ENCODE measurements at places on chromosomes 3 and 15.

- DNase-seq = no peak
These were observed 7.0 kb downstream of the DNAJB11 start for GRCh38 chr3:186577521-186577920.

GRCh38 chr3:155097009-155097349 lies 16.9 kb downstream of the MME start:
- no peak for DNase-seq

DNA sequence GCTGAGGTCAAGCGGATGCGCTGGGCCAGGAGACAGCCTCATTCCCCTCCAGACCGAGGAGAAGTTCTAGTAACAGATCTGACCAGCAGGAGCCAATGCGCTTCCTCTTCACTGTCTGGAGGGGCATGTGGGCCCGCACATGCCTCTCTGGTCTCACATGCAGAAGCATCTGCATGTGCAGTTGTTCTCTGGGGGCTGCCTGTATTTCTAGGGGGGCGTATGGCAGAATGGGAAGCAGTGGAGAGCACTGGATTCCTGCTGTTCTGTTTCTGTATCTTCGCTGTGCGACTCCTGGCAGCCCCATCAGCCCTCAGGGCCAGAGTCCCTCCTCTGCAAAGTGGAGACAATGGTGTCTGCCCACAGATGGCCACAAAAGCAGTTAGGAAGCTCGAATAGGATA lies 170.4 kb upstream of the IQSEC1 start:
- no peak for DNase-seq

- DNase-seq = no peak
These were observed 67.2 kb downstream of the LPP start for GRCh38 chr3:188220988-188221818.

- DNase-seq = no peak
These were observed 632.7 kb upstream of the SUCLG2 start for GRCh38 chr3:68287101-68287500.

DNA sequence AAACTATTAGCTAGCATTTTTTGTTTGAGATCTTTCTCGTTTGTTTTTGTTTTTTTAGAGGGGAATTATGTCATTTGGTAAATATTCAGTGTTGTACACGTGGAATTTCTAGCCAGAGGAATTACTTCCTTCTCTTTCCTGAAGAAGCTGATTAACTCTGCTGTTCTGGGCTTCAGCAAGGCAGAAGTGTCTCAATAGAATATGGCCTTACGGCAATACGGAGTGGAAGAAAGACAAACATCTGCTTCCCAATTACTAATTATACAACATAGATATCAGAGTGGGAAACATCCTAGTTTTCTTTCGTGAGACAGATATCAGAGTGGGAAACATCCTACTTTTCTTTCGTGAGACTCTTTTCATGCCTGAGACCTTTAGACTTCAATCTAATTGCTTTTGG lies 11.9 kb downstream of the P3H2 start:
- DNase-seq = no peak

DNA sequence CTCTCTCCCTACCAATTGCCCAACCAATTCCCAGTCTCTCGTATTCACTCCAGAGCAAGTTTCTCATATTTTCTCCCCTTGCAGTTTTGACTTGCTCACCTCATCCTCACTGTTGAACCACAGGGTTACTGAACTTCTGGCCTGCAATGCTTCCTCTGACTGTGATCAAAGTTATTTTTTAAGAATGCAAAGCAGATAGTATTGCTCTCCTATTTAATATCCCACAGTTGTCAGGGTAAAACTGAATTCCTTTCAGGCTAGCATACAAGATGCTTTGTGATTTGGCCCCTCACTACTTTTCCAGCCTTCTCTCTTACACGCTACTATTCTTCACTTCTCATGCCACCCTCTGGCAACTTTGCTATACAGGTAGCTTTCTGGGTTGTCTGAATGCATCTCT lies 80.9 kb downstream of the LRRFIP2 start:
- no peak for DNase-seq
